Cerebellar nuclear complex (tissue), 1 donor: ENCODE measurements at places on chromosomes 3 and 15.

- DNase-seq = no peak
These were observed 17.1 kb downstream of the MAGEF1 start for GRCh38 chr3:184694716-184695115.

DNA sequence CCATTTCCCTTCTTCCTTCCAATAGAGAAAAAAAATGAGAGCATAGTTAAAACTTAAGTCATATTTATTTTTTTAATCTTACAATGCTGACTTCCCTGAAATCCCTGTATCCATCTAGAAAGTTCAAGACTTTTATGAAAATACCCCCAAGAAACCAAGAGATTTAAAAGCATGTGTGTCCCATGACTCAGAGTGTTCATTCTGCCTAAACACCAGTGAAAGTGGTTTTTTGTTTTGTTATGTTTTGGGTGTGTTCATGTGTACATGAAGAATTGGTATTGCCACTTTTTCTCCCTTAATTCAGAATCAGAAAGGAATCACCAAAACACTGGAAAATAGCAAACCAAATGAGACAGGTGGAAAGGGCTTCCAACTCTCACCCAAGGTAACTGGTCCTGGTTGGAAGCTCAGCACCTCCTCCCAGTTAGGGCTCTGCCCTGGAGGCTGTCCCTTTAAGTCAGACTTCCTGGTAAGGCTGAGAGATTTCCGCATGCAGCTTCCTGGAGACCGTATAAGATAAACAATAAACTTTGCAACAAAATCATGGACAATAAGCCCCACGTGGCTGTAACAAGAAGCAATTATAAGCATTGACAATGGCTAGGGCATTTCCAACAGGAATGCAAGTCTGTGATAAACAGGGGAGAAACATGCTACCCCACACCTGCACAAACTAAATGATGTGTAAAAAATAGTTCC lies 121.9 kb upstream of the ARHGEF3 start:
- DNase-seq = no peak

DNA sequence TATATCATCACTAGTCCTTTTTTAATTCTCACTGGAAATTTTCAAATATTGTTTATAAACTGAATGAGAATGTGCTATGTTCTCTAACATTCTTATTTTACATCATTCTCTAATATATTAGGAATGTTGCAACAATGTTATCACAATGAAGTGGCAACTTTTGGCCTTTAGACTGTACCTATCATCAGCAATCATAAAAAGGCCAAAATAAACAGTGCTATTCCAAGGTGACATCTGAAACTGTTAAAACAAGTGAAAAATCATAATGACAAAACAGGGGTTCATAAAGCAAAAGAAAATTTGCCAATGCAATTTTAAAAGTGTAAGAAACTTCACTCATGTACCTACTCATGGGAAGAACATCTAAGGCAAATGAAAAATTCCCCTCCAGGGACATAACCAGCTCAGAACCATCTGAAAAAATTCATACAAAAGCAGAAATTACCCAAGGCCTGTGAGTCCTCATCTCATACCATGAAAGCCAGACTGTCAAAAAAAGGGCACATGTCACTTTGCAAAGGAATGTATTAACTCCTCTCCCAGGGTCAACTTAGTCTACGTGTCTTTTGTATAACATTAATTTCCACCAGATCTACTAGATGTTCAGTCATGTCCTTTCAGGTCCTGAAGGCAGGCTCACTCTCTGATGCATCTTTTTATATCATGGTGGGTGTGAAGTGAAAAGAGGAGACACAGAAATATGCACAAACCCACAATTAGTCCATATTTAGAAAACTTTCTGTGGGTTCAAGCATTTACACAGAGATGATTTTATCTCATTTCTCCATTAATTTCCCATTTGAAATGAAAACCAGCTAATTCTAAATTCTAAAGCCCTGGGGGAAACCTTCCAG lies 211.9 kb downstream of the CBLB start:
- no peak for DNase-seq

- DNase-seq = no peak
These were observed 6.4 kb downstream of the TMIE start for GRCh38 chr3:46707601-46708011.

GRCh38 chr3:30319713-30320112 lies 286.7 kb upstream of the TGFBR2 start:
- no peak for DNase-seq

DNA sequence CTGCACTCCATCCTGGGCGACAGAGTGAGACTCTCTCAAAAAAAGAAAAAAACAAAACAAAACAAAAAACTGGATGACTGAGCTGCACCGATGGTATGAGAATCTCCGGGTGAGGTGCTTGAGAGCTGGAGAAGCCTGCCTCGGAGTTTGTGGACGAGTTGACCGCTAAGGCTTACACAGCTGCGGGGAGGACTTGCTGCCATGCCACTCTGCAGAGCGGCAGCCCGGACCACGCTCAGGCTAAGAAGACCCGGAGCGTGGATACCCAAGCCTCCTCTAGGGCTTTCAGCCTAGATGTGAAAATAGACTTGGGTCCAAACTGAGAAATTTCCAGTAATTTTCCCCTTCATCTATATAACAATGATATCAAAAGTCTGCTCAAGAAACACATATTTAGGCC lies 16.0 kb downstream of the NRROS start:
- no peak for DNase-seq

- DNase-seq = no peak
These were observed 99.1 kb upstream of the SEMA6D start for GRCh38 chr15:47618241-47618640.

- DNase-seq = no peak
These were observed 46.8 kb downstream of the ITGB5 start for GRCh38 chr3:124840331-124840730.

- DNase-seq = no peak
These were observed 23.9 kb downstream of the DPH6 start for GRCh38 chr15:35522061-35522460.

- peak; percentile 87 for DNase-seq
These were observed 27.3 kb downstream of the ATOSA start for GRCh38 chr15:52651868-52652267.

- no peak for DNase-seq
These were observed 390 bp upstream of the AP2M1 start for GRCh38 chr3:184174284-184174645.

- DNase-seq = peak; percentile 5
These were observed 47.7 kb downstream of the MYO5A start for GRCh38 chr15:52480990-52481389.

DNA sequence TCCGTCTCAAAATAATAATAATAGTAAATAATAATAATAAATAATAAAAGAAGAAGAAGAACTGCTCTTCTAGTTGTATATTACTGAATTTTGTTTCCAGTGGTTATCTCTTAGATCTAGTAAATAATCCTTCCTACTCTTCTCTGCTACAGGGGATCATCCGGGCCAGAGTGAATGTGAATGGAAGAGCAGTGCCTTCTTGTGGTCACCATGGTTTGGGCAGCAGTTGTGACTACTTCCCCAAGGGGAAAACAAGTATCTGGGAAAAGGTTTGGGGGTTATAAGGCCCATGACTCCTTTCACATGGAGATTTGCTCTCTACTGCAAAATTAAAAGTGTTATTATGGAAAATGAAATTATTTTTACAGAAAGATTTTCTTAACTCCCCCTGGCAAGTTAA lies 5.5 kb upstream of the OR5K1 start:
- no peak for DNase-seq

GRCh38 chr15:77846986-77847385 lies 214.3 kb upstream of the LINGO1 start:
- no peak for DNase-seq

DNA sequence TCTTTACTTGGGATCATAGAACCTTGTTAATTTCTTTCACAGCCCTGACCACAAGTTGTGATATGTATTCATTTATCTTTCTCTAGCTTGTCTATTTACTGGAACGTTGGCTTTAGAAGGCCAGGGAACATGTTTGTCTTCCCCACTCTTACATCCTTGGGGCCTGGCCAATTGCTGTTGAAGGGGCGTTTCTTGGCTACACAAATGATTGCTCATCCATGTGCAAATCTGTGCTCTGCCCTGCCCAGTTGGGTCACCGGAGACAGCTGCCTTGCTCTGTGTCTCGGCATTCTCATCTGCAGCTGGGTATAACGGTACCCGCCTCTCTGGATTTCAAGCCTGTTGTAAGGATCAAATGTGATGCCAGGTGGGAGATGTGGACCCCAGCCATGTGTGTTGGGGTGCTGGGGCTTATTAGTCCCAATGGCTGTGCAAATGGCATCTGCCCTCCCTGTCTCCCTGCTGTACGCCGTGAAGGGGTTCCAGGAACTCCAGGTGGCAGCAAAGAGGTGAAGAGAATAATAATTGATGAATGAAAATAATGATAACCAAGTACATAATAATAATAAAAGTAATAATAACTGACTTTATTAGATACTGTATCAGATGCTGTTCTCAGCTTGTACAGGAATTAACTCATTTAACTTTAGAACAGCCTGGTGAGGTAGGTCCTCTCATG lies 24.0 kb upstream of the TLE3 start:
- DNase-seq = no peak

DNA sequence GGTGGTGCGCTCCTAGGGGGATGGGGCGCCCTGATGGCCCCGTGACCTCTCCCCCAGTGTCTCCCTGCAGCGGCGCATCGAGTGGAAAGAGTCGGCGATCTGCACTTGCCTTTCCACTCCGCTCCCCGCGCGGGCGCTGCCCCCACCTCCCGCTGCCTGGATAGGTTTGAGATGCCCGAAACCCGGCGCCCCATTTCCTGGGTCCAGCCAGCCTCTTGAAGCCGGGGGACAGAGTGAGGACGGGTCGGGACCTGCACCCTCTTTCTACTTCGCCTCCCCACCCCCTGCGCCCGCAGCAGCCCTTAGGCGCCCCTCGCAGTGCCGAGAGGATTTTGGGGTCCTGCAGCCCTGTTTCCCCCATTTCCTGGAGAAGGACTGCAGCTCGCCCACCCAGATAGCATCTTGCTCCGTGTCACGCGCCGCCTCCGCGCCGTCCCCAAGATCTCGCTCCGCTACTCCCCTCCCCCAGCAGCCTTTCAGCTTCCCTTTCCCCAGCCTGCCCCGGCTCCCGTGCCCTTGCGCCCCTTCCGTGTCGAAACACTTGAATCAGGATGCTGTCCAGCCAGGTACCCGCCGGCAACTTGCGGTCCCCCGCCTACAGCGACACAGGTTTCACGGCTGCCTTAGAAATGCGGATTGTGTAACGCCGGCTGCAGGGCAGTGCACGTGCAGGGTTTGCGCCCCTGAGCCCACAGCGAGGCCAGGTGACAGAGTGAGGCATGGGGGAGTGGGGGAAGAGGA lies 519 bp downstream of the ABHD6 start:
- DNase-seq = no peak

DNA sequence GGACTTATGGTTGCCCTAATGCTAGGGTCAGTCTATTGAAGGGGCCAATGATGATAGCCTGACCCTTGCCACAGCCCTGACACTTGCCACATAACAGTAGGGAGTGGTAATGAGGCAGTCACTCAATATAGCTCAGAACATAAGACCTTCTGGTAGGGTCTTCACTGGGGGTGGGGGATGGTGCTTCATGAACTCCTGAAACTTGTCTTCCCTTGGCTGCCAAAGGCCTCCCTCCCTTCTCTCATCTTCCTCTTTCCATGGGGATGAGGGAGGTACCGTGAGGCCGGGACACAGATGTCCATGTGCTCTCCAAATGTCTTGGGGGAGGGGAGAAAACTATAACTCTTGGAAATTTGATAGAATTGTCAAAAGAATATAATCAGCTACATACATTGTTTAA lies 21.1 kb upstream of the THSD4 start:
- no peak for DNase-seq

DNA sequence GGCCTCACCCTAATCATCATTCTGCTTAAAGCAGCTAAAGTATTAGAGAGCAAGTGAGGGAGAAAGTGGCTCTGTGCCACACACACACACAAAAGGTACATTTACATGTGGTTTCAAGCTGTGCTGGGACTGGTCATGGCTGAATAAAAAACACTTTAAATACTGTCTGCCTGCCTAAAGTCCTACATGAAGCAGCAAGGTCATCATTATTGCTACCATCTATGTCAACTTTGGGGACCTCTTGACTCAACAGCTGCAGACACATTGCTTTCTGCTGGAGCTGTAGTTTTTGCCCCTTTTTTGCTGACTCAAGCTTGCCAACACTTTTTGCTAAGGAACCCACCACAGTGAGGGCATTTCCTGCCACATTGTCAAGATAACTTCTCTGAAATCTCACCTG lies 1237.9 kb downstream of the ROBO2 start:
- no peak for DNase-seq

DNA sequence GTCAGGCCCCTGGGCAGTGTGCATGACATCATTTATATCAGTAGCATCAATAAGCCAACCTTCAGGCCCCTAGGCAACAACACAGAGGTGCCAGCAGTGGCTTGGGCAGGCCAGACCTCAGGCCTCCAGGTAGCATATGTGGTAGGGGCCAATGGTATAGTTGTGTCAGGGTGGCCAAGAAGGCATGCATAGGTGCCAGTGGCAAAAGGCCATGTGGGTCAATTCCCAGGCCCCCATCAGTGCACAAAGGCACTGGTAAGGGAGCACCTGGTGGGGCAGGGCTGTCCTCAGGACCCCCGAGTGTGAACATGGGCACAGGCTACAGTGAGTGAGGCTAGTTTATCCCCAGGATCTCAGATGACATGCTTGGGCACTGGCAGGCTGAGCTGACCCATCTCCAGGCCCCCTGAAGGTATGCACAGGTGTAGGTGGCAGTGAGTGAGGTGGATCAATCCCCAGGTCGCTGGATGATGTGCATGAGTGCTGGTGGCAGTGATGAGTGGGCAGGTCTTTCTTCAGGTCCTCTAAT lies 244.1 kb upstream of the ZNF385D start:
- DNase-seq = no peak

DNA sequence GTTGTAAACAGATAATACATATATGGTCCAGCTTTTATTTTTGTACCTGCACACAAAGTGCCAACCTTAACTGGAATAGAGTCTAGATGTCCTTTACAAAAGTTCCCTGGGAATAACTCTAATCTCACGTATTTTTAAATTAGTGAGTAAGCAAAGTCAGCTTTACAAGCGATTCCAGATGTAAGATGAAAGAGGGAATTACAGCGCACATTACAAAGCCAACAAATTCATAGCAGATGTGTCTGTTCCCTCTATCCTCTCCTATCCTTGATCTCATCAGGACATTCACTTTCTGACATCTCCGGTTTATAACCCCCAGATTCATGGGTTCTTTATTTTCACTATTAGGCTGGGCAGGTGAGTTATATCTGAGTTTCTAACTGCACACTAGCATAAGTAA lies 406.8 kb upstream of the ZNF385D start:
- no peak for DNase-seq

GRCh38 chr15:73926219-73927002 lies at the start of gene LOXL1:
LOXL1 (plus strand) TSS chr15:73926462; CDS start chr15:73926784, 322 bp downstream.
- DNase-seq = no peak
